ENCODE measurements at places on chromosomes 16 and 17.

DNA sequence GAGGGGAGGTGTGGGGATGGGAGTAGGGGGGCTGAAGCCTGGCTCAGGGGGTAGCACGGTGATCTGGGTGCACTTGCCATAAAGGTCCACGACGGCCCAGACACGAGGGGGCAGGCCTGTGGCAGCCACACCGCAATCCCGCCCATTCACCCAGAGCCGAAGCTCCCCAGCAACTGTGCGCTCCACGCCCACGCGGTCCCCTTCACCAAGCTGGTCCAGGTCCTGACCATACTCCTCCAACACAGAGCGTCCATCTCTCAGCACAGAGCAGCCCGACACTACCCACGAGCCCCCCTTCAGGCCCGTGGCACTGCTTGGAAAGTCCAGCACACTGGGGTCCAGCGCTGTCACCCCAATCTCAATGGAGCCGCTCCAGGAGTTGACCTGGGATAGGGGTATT lies 1.6 kb downstream of the NEURL4 start:
- DNase-seq: no peak

- no peak for DNase-seq
Measured at GRCh38 chr17:80527016-80527645, 17.5 kb upstream of the RPTOR start.

DNA sequence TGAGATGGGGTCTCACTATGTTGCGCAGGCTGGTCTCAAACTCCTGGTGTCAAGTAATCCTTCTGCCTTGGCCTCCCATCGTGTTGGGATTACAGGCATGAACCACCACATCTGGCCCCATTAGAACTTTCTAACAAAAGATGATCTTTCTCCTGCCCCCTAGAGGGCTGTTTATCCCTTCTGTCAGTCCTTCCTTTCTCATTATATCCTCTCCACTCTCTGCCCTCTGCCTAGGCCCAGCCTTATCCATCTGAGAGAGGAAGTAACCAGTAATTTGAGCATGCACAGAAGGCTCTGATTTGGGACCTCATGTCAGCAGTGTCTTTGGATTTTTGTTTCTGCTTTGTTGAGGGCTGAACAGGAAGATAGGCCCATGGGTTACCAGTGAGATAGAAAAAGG lies 4.4 kb upstream of the DHX40 start:
- no peak for DNase-seq

GRCh38 chr17:28907709-28908475 lies 5.0 kb upstream of the DHRS13 start:
- DNase-seq: no peak

GRCh38 chr16:31868691-31869167 lies 4.9 kb upstream of the ZNF267 start:
- peak; percentile 6 for DNase-seq

DNA sequence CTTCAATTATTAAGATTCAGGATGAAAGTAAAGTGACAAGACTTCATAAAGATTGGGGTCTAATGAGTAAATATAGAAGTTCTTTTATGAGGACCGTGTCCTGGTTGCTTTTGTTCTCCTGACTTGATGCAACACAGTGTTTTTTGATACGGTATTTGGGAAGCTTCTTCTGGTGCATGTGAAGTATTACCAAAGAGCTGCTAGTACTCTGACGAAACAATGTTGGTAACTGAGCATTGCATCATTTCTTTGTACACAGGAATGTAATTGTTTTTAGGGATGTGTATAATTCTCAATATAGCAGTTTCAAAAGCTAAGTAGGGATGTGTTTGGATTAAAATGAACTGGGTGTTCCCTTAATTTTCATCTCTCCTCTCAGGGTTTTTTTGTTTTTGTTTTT lies 15.9 kb downstream of the KPNB1 start:
- no peak for DNase-seq

GRCh38 chr16:67509016-67509415 lies 19.6 kb upstream of the RIPOR1 start:
- DNase-seq: no peak

- no peak for DNase-seq
Measured at GRCh38 chr17:8467527-8467926, 31.8 kb downstream of the NDEL1 start.

DNA sequence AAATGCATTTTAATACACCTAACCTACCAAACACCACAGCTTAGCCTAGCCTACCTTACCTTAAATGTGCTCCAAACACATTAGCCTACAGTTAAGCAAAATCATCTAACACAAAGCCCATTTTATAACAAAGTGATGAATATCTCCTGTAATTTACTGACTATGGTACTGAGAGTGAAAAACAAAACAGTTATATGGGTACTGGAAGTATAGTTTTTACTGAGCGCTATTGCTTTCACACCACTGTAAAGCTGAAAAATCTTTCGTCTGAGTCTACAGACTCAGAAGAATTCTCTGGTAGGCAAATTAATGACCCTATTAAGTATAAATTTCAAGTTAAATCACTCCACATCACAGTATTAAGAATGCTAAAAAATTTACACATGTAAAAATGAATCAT lies 3.5 kb downstream of the GRB2 start:
- DNase-seq: no peak

All from NCI-H446 treated with DMSO at 0.1 percent for 48 hours (cell line).